Stimulated activated CD4-positive, alpha-beta T cell treated with anti-CD3 and anti-CD28 coated beads, Interleukin-15, amount 100 ng/mL, for 24 hours (primary cell): ENCODE measurements at places on chromosomes 5 and 9.
A peak's percentile ranks its signal among the peaks of the same experiment; 100 is the strongest.

GRCh38 chr9:87034841-87035240 lies 87.5 kb upstream of the GAS1 start:
- DNase-seq = no peak

DNA sequence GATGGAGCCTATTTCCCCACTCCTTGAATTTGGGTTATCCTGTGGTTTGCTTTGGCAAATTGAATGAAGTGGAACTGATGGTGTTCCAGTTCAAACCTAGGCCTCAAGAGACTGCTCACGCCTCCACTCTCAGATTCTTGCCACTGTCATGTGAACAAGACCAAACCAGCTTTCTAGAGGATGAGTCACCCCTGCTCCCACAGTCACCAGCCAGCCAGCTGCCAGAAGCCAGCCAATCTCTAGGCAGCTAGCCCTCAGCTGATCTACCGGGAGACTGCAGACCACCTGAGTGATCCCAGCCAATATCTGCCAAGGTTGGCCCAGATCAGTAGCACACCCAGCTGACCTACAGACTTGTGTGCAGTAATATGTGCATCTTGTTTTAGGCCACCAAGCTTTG lies 300.6 kb downstream of the TMEM38B start:
- DNase-seq = no peak

DNA sequence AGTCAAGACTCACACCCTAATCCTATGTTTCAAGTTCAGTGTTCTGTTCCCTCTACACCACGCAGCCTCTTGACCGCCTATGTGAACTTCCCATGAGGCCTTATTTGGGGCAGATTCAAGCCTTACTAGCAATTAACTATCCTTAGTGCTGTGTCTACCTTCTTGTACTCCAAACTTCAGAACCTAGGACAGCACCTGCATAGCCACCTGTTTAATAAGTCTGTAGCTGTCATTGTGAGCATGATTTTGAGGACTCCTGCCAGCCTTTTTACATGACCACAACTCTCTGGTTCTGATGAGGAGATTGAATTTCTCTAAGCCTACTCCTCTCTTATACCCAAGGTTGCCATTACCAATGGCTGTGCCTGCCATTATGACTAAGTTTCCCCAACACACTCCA lies 50.8 kb upstream of the PCSK1 start:
- no peak for DNase-seq

- DNase-seq = no peak
Measured at GRCh38 chr5:9173281-9174048, 372.4 kb downstream of the SEMA5A start.

- DNase-seq = no peak
Measured at GRCh38 chr5:115702025-115702424, 76.2 kb upstream of the TMED7 start.

GRCh38 chr9:105978336-105978735 lies 284.0 kb downstream of the TMEM38B start:
- no peak for DNase-seq

DNA sequence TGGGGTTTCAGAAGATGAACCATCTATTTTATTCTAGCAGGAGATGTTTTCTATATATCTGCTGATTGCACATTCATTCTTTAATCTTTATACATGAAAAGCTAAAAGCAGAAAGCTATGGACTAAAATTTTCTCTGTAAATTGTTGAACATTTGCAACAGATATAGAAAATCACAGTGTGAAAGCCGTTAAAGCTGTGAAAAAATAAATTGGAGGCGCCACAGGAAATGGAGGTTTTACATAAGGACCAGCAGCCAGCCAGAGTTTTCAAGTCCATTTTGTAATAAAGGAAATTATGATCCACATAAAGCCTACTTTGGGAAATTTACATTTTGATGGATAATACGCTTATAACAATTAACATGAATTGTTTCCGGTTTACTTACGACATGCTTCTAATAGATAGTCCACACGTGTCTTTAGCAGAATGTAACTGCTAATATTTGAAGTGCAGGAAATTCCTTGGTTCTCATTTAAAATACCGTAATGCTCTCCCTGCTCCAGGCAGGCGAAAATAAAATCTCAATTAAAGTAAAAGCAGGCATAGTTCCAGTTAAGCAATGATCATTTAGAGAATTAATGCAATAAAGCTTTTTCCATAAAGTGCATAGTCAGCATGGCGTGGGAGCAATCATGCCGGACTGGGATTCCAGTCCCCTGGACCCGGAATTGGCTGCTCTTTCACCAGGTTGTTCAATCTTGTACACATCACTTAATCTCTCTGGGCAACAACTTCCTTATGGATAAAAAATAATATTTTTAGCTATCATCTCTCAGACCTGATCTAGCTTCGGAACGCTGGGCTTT lies 445.4 kb downstream of the ZNF608 start:
- no peak for DNase-seq

- no peak for DNase-seq
Measured at GRCh38 chr9:134590240-134591081, 51.1 kb upstream of the COL5A1 start.

DNA sequence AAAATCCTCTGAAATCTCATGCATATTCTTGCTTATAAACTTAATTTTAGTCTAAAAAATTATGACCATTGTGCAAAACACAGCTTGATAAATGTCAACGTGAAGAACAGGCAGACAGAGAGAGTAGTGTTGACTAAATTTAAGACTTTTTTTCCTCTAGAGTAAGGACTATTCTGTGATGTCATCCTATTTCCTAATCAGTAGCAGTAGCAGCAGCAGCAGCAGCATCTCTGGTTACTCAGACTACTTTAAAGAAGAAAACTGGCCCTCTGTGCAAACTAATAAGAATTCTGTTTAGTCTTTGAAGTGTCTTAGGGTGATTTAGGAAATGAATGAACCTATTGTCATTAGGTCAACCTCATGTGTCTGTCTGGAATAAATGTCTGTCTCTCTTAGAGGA lies 403.0 kb downstream of the HINT1 start:
- DNase-seq = no peak

- DNase-seq = no peak
Measured at GRCh38 chr9:618478-618877, 223.0 kb upstream of the DMRT1 start.

- peak; percentile 11 for DNase-seq
Measured at GRCh38 chr5:153276151-153276550, 214.3 kb upstream of the GRIA1 start.

DNA sequence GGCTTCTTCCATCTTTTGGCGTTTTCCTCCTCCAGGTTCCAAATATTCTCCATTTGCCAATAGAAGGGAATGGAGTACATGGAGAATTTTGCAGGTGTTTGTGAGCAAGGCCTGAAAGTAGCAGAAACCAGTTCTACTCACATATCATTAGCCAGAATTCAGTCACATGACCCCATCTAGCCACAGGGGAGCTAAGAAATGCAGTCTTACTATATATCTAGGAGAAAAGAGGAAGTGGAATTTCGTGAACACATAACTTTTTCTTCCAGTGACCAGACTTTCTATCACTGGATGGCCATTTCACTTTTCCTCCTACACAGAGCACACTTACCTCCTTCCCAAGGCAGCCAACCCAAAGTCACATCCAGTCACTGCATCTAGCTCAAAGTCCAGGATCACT lies 55.1 kb downstream of the LOX start:
- no peak for DNase-seq
